ENCODE measurements at places on chromosomes 1 and 21.

GRCh38 chr21:34612557-34612956 is 2.4 kb downstream of the RCAN1 start:
- DNase-seq = no peak

DNA sequence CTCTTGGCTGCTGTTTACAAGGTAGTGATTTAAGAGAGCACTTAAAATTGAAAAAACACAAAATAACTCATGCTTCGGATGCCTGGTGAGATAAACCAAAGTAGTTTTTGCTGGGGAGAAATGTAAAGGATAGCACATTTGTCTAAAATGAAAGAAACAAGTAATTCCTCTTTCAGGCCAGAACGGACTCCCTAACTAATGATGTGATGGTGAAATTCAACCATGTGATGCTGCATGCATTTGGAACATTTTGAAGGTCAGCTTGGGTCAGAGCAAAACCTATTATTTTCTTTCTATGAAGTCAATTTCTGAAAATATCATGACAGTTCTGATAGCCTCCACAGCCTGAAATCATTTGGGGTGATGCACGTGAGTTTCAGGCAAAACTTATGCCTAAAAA is 27.6 kb downstream of the NMNAT2 start:
- no peak for DNase-seq

- DNase-seq = no peak
These were observed 42.7 kb downstream of the SEC16B start for GRCh38 chr1:177927021-177927596.

GRCh38 chr1:152942161-152942560 is 4.8 kb upstream of the SPRR5 start:
- no peak for DNase-seq

- DNase-seq = no peak
These were observed 124.4 kb upstream of the SLC35F3 start for GRCh38 chr1:233780049-233780448.

DNA sequence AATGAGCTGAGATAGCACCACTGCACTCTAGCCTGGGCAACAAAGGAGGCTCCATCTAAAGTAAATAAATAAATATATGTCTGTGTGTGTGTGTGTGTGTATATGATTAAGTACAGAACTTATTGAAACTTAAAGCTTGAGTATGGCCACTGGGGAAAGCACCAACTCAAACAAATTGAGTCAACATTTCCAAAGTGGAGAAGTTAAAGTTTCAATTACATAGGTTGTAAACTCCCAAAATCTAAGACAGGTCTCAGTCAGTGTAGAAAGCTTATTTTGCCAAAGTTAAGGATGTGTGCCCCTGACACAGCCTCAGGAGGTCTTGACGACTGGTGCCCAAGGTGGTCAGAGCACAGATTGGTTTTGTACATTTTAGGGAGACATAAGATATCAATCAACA is 458.9 kb upstream of the RGS18 start:
- no peak for DNase-seq

GRCh38 chr21:45963232-45963570 is 18.4 kb upstream of the COL6A1 start:
- DNase-seq = no peak

- no peak for DNase-seq
These were observed 203.5 kb upstream of the ZNHIT6 start for GRCh38 chr1:85911742-85912141.

GRCh38 chr1:199784138-199784895 is 243.2 kb upstream of the NR5A2 start:
- no peak for DNase-seq

- DNase-seq = no peak
These were observed 48.8 kb downstream of the TENT5C start for GRCh38 chr1:117654493-117655219.

GRCh38 chr1:224714553-224714952 is 98.4 kb downstream of the CNIH3 start:
- DNase-seq = no peak

DNA sequence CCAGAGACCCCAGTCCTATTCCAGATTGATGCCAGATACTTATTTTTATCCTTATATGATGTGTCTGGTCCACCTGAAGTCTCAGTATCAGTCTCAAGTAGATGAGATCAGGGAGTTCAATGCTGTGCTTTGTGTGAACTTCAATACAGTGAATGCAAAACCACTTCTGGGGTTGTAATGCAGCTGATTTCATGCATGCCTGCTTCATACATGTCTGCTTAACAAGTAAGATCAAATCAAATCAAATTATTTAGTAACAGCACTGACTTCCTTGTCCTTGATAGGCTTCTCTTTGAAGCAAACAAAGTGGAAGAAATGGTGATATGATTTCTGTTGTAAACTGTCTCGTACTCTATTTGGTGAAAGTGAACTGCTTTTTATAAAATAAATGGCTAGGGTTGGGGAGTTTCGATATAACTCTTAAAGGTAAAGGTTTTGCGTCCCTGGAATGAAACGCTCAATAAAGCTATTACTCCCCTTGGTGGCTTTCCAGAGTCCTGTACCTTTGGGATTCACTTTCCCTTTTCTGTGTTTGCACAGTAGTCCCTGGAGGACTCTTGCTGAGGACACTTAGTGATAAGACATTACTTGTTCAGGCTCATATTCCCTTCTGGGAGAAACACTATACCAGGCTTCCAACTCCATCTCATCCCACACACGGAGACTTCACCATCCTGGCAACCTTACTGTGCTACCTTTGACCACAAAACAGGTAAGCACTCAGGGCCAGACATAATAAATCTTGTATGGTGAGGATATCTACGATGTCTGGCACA is 59.3 kb downstream of the FH start:
- no peak for DNase-seq

DNA sequence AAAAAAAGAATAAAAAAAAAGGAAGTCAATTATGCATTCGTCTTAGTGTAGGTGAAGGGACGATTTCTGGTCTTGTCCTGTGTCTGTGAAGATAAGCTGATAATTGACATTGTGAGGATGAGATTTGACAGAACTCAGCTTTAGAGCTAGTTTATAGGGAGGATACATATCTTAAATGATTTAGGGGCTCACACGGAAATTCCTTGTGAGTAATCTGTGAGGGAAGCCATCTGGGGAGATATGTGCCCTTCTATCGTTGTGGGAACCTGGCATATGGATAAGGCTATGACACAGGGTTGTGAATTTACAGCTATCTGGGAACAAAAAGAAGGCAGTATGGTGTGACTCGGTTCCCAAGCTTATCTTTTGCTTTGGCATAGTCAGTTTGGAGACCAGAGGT is 71.1 kb downstream of the RABGAP1L start:
- DNase-seq = no peak

GRCh38 chr1:54583871-54584270 is 35.8 kb downstream of the ACOT11 start:
- DNase-seq = no peak

GRCh38 chr1:42137766-42138165 is 15.4 kb upstream of the GUCA2B start:
- no peak for DNase-seq

DNA sequence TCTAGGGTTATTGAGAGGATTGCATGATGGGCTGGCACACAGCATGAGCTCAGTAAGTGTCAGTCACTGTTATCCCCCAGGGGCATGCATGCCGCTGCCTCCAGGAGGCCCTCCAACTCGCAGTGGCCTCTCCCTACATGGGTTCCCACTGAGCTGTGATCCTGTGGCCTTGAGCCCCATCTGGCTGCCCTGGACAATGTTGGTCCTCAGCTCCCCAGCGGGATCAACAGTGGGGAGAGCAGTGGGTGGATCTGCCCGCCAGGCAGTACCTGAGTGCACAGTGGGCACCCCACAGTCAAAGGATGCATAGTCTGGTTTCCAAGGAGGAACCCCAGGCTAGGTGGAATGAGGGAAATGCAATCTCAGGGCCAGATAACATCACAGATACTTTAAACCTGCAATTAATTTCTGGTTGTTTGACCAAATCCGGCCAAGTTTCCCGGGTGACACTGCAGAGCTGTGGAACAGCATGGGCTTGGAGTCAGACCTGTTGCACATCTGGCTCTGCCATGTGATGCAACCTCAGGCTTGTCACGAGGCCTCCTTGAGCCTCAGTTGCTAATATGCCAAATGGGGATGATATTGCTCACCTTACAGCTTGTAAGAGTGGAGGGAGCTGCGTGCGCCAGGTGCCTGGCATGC is 9.3 kb downstream of the PADI3 start:
- no peak for DNase-seq

DNA sequence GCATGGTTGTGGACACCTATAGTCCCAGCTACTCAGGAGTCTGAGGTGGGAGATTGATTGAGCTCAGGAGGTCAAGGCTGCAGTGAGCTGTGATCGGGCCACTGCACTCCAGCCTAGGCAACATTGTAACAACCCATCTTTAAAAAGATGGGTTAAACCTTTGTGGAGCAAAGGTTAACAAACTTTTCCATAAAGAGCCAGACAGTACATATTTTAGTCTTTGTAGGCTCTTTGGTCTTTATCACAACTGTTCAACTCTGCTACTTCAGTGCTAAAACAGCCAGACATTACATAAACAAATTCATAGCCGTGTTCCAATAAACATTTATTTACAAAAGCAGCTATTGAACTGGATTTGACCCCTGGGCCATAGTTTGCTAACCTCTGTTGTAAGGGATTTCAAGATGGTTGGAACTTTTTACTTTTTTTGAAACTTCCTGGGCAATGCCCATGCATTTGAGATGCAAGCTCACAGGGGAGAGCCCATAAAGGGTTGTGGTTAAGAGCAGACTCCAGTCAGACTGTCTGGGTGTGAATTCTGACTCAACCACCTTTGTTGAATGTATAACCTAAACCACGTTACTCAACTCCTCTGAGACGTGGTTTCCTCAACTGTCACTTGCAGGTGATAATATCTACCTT is 10.8 kb downstream of the INAVA start:
- peak; percentile 54 for DNase-seq

DNA sequence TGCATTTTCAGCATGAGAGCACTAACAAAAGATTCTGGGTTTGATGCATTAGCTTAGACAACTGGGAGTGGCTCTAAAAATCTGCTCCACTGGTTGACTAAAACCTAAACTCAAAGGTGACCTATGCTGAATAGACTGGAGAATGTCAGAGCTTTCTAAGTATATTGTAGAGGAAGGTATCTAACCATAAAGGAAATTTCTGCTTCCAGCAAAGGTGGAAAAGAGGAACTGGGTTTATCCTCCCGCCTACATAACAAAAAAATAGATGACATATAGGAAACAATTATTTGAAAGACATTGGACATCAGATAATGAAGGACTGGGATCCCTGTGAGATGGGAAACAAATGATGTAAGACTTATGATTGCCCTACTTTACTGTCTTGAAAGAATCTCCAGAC is 35.8 kb upstream of the CR2 start:
- DNase-seq = no peak

DNA sequence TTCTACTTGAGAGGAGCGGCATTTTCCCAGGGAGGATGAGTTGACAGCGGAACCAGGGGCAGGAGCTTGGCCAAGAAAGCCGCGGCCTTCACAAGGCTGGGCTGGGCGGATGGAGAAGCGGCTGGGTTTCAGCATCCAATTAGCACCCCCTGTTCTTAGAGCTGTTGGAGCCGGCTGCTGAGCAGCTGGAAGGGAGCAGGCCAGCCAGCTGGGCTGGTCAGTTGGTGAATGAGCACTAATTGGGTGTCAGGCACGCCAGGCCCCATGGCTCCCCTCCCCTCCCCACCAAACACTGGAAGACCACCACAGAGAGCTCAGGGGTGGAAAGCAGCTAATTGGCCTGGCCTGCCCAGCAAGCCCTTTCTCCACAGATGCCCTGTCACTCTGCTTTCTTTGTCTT is 245.6 kb downstream of the RRAGC start:
- DNase-seq = no peak

GRCh38 chr1:22737374-22738068 is 26.9 kb downstream of the EPHB2 start:
- DNase-seq = no peak

- no peak for DNase-seq
These were observed 139.8 kb upstream of the ST6GALNAC5 start for GRCh38 chr1:76727520-76727919.

GRCh38 chr1:162389021-162389818 is 7.7 kb downstream of the C1orf226 start:
- no peak for DNase-seq

- no peak for DNase-seq
These were observed 53.0 kb downstream of the PRRX1 start for GRCh38 chr1:170716835-170717429.

DNA sequence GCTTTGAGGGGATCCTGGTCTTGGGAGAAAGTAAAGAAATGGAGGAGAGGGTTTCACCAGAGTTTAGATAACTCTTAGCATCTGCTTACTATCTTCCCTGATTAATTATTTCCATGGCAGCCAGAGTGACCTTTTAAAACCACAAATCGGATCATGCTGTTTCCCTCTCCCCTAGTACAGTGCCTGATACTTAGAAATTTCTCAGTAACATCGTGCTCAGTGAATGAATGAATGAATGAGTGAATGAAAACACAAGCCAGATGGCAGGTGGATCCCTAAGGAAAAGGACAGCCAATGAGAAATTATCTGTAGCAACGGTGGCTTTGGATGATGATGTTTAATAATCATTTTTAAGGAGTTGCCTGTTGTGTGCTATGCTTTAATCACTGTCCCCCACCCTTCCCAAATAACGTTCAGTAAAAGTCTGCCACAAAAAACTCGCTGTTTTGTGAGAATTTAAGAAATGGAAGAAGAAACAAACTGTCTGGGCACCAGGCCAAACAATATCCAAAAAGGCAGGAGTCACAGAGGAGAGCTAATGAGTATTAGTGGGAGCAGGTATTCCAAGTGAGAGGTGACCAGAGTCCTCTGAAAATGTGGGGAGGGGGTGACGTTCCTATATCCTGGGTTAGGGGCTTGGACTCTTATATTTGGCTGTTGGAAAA is 737 bp upstream of the SMAP2 start:
- no peak for DNase-seq

DNA sequence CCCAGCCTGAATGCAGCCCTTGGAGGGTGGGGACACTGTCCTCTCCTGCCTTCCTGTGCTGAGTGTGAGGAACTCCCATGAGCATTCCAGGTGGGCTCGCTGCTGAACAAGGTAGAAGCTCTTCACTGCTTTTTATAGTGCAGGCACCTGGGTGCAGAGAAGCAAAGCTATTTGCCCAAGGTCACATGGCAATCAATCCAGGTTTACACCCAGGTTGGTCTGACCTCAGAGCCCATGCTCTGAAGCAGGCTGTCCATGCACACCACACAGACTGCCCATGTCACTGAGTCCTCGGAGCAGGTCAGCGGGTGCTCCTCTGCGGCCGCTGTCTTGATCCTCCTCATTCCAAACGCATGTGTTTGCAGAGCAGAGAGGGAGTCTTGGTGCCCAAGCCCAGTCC is 323.4 kb upstream of the VAMP3 start:
- DNase-seq = no peak

- no peak for DNase-seq
These were observed 8.1 kb upstream of the CENPL start for GRCh38 chr1:173832748-173833147.

DNA sequence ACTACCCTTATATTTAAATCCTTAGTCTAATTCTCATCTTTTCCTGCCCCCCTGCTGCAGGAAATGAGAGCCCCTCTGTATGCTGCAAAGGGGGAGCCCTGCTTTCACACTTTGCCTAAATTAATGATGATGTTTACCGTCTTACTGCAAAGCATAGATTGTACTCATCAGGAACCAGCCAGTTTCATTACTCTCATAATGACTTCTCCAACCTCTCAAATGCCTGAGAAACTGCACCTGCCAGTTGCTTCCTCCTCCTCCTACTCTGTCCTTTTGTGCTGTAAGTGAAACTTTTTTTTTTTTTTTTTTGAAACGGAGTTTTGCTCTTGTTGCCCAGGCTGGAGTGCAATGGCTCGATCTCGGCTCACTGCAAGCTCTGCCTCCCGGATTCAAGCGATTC is 101.7 kb downstream of the ADSS2 start:
- no peak for DNase-seq

Measured in stimulated activated CD4-positive, alpha-beta T cell treated with anti-CD3 and anti-CD28 coated beads, Interleukin-1b, Interleukin-23, amount 100 ng/mL, for 48 hours (primary cell).